NCI-H1436 (cell line): ENCODE measurements at places on chromosomes 5 and 9.

- no peak for DNase-seq
Measured at GRCh38 chr5:108753877-108754276, 6.2 kb downstream of the FER start.

DNA sequence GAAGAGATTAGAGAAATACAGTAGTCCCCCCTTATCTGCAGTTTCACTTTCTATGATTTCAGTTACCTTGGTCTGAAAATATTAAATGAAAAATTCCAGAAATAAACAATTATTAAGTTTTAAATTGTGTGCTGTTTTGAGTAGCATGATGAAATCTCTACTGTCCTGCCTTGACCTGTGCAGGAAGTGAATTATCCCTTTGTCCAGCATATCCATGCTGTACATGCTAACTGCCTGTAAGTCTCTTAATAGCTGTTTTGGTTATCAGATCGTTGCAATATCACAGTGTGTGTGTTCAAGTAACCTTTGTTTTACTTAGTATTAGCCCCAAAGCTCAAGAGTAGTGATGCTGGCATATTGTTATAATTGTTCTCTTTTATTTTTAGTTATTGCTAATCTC, 11.2 kb upstream of the JAK2 start:
- no peak for DNase-seq

- DNase-seq = no peak
Measured at GRCh38 chr9:14242150-14242805, 71.7 kb downstream of the NFIB start.

GRCh38 chr9:137276473-137277328, 825 bp upstream of the TOR4A start:
- DNase-seq = no peak

DNA sequence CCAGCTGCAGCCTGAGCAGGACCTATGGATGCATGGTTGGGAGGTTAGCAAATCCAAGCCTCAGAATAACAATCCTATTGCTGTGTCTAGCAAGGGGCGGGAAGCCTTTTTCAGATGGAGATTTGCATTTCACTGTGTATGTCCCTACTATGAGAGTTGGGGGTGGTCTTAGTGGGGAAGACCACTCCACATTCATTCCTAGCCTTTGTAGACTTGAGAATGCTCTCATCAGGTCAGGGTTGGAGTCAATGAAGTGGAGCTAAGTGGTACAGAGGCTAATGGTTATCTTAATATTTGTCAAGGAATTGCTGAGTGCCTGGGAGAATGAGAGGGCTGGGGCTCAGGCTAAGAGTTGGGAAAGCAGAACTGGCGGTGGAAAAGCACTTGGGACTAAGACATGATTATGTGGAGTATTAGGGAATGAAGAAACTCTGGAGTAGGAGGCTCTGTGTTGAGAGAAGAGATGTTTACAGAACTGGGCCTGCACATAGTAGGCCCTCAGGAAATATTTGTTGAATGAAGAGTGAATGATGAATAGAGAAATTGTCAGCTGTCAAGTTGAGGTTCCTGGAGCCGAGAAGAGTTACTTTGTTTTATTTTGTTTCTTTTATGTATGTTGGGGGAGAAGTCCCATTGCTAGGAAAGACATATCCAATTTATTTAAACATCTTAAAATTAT, 175.5 kb upstream of the SPRY4 start:
- DNase-seq = no peak
